ENCODE measurements at places on chromosomes 1 and 21.

DNA sequence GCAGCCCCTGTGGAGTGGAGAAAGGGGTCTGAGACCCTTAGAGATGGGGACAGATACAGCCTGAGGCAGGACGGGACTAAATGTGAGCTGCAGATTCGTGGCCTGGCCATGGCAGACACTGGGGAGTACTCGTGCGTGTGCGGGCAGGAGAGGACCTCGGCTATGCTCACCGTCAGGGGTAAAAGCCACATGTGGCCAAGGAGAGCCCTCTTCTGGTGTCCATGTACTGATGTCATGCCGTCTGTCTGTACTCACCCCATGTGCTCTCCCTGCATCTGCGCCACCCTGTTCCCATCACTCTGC is 84.7 kb downstream of the OBSCN start:
- no peak for DNase-seq

DNA sequence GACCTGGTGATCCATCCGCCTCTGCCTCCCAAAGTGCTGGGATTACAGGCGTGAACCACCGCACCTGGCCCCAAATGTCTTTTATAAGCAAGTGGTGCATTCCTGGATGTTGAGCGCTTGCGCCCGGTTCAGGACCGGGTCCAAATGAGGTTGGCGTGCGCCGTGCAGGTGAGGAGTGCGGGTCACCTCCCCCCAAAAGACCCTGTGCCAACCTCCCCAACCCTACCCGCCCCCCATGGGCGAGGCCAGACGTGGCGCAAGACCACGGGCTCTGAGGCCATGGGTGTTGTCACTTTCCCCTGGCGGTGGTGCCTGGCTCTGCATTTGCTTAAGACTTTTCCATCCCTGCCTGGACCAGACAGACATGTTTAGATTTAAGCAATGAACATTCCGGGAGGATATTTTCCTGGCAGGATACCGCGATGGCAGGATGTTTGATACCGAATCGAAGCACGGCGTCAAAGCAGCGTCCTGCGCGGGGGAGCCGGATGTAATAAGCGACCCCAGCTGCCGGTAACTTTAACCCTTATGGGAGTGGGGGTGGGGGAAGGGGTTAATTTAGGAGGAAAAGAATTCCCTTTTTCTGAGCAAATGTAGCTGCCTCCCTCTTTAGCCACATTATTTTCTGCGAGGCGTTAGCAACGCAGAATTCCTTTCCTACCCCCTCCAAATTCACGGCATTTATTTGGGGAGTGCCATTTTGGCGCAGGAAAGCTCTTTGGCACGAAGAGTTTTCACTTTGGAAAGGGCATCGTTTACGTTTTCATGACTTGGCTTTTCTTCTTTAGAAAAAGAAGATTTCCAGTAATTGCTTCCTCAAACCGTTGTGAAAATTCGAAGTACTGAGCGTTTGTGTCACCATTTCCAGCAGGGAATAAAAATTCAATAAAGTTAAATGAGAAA is 27.8 kb upstream of the RNF187 start:
- DNase-seq = peak; percentile 41

DNA sequence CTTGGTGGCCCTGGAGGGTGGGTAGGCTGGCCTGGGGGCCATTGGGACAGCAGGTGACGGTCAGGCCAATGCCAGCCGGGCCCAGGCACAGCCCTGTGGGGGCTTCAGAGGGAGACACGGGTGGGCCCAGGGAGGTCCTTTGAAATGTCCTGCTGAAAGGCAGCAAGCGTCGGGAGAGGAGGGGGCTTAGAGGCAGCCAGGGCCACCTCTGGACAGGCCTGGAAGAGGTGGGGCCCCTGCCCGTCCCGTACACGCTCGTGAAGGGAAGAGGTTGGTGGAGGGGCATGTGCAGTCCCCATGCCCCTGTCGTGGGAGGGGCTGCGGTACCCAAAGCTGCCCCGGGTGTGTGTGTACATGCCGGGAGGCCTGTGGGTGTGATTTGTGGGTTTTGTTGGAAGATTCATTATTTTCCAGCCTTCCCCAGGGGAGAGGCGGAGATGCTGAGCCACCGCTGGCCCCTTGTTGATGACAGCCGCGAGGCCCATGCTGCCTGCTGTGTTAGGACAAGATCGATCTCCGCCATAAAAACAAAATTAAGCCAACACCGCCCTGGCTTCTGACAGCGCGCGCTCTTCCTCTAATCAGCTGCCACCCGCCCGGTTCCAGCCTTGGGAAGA is 3.4 kb upstream of the PLCH2 start:
- no peak for DNase-seq

DNA sequence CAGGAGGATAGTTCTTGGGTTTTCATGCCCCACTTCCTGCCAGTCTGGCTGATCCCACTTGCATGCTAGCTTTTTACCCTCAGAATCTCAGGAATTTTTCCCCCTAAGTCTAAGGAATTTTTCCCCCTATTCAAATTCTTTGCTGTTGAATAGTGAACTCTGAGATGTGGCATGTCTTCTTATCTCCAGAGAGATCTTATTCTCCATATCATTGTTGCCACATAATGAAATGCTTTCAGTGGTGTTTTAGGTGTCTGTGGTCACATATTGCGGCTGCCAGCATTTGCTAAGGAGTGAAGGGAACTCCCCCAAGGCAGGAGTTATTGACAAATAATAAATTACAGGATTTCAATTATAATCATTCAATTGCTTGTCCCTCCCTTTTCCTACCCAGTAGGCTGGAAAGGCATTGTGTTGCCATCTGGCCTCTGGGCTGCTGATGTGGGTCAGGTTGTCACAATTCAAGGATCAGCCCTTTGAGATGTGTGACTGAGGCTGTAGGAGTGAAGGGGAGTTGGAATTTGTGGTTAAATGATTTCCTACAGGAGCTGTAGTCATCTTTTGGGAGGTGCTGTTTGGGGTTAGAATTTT is 3.9 kb upstream of the FLG start:
- DNase-seq = no peak

DNA sequence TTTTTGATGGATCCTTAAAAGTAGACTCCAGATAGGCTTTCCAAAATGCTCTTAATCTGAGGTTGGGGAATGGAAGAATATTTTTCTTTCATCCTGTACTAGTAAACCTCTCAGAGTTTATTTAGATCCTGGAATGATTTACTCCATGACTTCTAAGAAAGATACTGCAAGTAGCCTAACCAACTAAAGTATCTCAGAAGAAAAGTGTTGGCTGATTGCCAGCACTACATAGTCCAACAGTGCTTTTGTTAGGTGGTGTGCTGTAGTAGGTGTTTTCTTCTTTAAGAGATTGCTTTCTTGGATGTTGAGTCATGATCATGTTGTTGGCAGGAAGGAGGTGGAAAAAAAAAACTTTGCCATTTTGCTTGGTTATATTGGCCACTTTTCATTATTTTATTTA is 119.8 kb downstream of the OSBPL9 start:
- DNase-seq = no peak
